ENCODE measurements at places on chromosomes 6 and 20. TPM values are rescaled to one million over a fixed set of nuclear protein-coding genes. Genes with fewer than 3 reads are reported as not detected.

The TAB2 gene
- total RNA-seq: 50.1 TPM

The CYP39A1 gene
- total RNA-seq: 6.0 TPM

- H3K4me3 ChIP-seq: no peak overlapping the region
- DNase-seq: no peak
- no peaks in the 10 kb centered on the region for H3K4me1 ChIP-seq
- H3K27me3 ChIP-seq: no peaks in the 10 kb centered on the region
- no peak overlapping the region for H3K27ac ChIP-seq
- peaks cover 18% of the 10 kb centered on the region for H3K36me3 ChIP-seq
Observed at GRCh38 chr20:50130995-50131394, 18.0 kb upstream of the UBE2V1 start.

DNA sequence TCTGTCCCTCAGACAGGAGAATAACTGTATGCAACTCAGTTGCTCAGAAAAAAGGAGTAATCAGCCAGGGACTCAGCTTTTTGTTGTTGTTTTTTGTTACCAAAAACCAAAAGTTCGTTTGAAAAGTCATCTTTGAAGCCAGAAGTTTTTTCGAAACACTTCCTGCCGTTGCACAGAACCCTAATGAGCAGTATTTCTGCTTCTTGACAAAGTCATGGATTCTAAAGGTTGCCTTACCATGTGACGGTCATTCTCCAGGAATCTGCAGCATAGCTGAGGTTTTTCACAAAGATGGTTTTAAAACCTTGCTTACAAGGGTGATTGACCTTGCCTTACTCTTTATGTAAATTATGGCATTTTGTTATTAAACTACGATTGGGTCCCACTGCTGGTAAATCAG is 1.9 kb downstream of the RAB32 start:
- H3K36me3 ChIP-seq: no peaks in the 10 kb centered on the region
- peak overlapping the region; percentile 49 for H3K4me3 ChIP-seq
- H3K27me3 ChIP-seq: no peaks in the 10 kb centered on the region
- peak overlapping the region; percentile 66 for H3K27ac ChIP-seq
- H3K4me1 ChIP-seq: peaks cover 7% of the 10 kb centered on the region

DNA sequence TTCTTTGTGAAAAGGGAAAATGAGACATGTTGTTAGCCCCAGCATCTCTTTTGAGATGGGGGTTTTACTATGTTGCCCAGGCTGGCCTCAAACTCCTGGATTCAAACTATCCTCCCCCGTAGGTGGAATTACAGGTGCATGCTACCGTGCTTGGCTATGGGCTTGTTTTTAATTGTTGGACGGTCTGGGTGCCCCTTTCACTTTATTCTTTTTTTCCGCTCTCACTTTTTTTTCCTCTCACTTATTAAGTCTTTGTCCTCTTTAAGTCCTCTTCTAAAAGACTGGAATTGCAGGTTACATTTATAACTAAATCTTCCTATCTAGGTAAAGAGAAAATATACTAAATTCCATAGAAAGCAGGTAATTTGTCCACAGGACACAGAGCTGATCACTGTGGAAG is 18.8 kb upstream of the PRDM13 start:
- H3K27ac ChIP-seq: no peak overlapping the region
- no peaks in the 10 kb centered on the region for H3K36me3 ChIP-seq
- H3K4me1 ChIP-seq: no peaks in the 10 kb centered on the region

DNA sequence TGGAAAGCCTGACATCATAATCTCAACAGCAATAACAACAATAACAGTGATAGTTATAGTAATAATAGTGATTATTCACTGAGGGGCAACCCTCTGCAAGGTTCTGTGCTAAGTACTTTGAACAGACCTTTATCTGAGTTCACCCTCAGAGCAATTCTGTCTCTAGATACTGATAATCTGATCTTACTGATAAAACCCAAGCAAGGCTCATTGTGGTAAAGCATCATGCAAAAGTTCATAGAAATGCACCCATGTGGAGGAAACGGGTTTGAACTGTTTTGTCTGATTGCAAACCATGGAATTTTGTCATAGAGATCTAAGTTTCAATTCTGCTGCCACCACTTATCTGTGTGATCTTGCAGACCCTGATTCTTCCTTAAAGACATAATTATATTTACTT is 1.3 kb upstream of the KIAA0408 start:
- H3K36me3 ChIP-seq: no peaks in the 10 kb centered on the region
- no peak for DNase-seq
- no peaks in the 10 kb centered on the region for H3K27me3 ChIP-seq
- H3K27ac ChIP-seq: no peak overlapping the region

DNA sequence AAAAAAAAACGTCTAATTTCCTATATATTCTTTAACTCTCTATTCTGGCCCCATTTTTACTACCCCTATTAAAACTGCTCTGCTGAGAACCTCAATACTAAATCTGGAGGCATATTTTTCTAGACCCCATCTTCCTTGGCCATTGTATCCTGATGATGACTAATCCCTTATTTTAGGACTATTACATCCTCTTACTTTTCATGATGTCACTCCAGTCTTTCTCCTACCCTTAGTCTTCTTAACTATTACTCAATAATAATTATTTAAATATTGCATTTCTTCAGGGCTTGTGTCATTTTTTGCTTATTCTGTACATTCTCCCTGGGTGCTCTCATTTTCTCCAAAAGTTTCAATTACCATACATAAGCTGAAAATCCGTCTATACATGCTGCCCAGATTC is 6.4 kb downstream of the FBXO30 start:
- H3K36me3 ChIP-seq: peaks cover 9% of the 10 kb centered on the region
- H3K4me3 ChIP-seq: no peak overlapping the region
- no peak overlapping the region for H3K27ac ChIP-seq
- peaks cover 8% of the 10 kb centered on the region for H3K4me1 ChIP-seq
- H3K27me3 ChIP-seq: no peaks in the 10 kb centered on the region

GRCh38 chr6:96972689-96973088 is 48.2 kb downstream of the KLHL32 start:
- H3K27me3 ChIP-seq: no peaks in the 10 kb centered on the region
- H3K4me3 ChIP-seq: no peak overlapping the region
- H3K36me3 ChIP-seq: no peaks in the 10 kb centered on the region
- H3K4me1 ChIP-seq: no peaks in the 10 kb centered on the region

GRCh38 chr6:166206066-166206465 is 38.4 kb upstream of the TBXT start:
- no peaks in the 10 kb centered on the region for H3K36me3 ChIP-seq
- no peak for DNase-seq
- H3K4me3 ChIP-seq: no peak overlapping the region
- no peak overlapping the region for H3K27ac ChIP-seq

DNA sequence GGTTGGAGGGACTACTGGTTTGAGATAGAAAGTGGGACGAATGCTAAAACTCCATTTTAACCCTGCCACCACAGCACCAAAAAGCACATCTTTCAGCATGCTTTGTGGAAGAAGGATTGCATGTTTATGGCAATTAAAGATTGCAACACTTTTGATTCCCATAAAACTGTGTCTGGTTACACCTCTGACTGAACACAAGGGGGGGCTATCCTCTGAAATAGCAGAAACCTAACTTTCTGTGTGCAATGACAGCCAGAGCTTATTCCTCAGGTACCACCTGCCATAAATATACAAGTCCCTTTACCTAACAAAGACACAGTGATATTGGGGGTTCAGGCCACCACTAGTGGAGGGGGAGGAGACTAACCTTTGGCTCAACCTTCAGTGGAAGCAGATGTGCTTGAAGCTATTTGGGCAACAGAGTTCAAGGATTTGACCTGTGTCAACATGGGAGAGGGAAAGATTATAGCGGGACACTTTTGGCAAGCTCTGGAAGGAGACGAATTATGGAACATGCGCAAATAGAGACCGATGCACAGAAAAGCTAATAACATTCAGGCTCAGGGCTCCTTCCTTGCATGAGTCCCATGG is 9.6 kb upstream of the PLG start:
- no peaks in the 10 kb centered on the region for H3K4me1 ChIP-seq
- H3K4me3 ChIP-seq: no peak overlapping the region
- no peaks in the 10 kb centered on the region for H3K27me3 ChIP-seq
- DNase-seq: no peak
- no peak overlapping the region for H3K27ac ChIP-seq

DNA sequence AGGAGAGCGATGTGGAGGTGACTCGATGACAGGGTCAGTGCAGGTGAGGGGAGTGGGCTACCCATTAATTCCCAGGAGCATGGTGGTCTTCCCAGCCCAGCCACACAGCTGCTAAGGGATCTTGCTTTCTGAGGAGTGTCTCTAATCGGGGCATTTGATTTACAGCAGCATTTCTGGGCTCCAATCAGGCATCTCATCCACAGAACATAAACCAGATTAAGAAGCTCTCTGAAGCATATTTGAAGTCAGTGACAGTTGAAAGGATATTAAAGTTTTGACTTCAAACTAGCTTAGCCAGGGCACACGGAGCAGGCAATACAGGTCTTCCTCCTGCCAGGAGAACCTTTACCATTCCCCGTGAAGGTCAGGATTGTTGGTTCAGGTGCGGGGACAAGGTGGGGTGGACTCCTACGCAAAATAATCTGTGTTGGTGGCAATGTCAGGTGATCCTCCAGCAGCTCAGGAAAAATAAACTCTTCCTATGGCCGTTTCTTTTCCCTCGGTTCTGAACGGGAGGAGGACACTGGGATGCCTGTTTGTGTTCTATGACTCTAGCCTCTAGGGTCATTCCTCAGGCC is 39.9 kb upstream of the ZNF831 start:
- H3K36me3 ChIP-seq: no peaks in the 10 kb centered on the region
- DNase-seq: peak; percentile 78
- H3K4me3 ChIP-seq: no peak overlapping the region
- no peaks in the 10 kb centered on the region for H3K27me3 ChIP-seq
- no peaks in the 10 kb centered on the region for H3K4me1 ChIP-seq

Measured in kidney (tissue), 22 donors.